ENCODE measurements at places on chromosomes 3 and 15.

- no peak for DNase-seq
These were observed 24.1 kb downstream of the CFAP91 start for GRCh38 chr3:119726909-119727308.

DNA sequence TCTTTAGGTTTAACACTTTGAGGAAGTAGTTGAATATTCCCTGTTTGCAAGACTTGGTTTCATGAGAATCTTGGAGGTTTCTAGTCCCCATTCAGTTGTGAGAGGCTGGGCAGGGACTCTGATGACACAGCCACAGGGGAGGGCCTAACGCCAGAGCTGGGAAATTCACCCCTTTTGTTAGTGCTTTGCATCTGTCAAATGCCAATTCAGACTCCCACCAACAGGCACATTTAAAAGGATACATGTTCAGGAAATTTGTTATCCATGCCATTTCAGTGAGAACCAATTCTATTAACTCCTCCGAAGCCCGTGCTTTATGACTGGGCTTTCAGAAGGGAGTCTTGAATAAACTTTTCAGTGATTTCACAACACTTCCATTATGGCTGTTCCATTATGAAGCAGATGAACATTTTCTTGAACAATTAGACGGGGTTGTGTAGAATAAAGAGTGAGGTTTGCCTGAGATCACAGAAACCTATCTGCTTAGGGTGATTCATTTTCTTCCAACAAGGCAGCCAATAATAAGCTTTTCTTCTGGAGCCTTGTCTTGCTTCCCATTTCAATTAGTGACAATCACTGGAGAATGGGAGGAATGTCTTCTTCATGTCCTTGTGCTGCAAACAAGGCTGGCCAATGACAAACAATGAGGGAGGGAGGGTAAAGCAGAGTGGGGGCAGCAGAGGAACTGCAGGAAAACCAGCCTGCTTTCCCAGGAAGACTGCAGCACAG, 90.6 kb downstream of the SOX14 start:
- no peak for DNase-seq

DNA sequence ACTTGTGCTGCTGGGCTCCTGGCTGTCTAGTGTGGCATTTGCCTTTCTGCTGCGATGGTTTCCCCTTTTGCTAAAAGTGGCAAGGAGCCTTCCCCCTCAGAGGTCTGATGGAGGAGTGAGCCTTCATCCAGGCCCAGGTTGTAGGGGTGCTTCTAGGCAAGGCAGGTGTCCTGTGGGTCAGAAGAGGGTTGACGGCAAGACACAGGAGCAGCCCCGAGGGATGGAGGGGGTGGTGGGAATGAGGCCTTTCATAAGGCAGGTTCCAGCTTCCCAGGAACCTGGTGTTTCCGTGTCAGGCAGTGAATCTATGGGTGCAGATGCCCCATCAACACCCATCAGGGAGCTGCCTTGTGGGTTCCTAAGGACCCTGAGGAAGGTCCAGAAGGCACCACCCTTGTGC, 63.0 kb upstream of the TAMM41 start:
- no peak for DNase-seq

DNA sequence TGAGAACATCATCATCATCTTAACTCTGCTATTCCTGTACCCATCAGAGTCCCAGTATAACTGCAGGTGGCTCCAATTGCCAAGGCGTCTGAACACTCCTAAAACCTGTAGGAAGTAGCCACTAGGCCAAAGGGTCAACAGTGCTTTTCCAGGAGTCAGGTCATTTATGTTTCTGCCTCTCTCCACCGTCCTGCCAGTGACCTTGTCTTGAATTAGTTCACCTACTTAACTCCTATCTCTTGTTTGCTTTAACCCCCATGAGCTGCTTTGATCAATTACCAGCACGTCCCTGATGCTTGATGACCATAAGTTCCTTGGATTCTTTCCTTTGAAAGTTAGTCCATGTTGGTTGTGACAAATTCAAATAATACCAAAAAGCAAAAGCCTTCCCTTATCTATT, 169.8 kb upstream of the ANKRD28 start:
- no peak for DNase-seq

DNA sequence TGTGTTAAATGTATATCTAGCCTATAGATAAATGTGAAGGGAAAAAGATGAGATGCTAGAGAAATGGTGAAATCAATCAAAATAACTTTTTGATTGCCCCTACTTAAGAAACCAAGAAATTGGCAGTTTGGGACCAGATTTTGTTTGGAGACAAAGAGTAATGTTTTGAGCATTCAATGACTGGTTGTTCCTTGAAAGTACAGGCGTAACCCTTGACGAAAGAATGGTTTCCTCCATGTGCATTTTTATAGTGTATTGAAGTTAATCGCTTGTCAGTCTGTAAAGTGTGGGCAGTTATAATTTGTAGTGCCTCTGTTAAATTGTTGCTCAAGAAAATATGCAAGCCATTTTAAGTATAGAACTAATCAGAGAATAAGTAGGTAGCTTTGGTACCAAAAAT, 1.2 kb downstream of the KIF23 start:
- DNase-seq = no peak

Measured in left renal pelvis (tissue), 4 donors.